Fibroblast of villous mesenchyme (primary cell): ENCODE measurements at places on chromosomes 3 and 15. TPM values are rescaled to one million over a fixed set of nuclear protein-coding genes. Genes with fewer than 3 reads are reported as not detected.

ADIPOQ gene
- total RNA-seq = not detected in 2 replicates

GRCh38 chr15:85124173-85124572, 142.5 kb downstream of the PDE8A start:
- no peak for DNase-seq

DNA sequence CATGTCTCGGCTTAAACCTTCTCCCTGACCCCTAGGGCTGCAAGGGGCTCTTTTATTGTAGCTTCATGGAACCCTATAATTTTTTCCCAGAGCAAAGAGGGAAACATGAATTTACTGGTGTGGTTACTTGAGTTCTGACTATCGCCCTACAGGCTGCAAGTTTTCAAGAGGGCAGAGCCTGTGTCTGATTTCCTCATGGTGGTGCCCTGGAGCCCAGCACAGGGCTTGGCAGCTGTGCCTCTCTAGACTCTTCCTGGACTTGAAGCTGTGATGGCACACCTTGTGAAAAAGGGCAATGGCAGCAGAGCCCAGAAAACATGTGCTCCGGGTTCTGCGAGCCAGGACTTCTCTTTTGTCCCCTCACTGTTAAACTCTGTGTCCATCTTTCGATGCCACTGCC, 34.2 kb upstream of the TF start:
- no peak for DNase-seq

GRCh38 chr3:64903006-64903405, 215.2 kb upstream of the ADAMTS9 start:
- DNase-seq = peak; percentile 80

GRCh38 chr3:182046166-182046764, 334.5 kb downstream of the SOX2 start:
- DNase-seq = no peak

- DNase-seq = no peak
These were observed 175.3 kb downstream of the UACA start for GRCh38 chr15:70587896-70588567.

DNA sequence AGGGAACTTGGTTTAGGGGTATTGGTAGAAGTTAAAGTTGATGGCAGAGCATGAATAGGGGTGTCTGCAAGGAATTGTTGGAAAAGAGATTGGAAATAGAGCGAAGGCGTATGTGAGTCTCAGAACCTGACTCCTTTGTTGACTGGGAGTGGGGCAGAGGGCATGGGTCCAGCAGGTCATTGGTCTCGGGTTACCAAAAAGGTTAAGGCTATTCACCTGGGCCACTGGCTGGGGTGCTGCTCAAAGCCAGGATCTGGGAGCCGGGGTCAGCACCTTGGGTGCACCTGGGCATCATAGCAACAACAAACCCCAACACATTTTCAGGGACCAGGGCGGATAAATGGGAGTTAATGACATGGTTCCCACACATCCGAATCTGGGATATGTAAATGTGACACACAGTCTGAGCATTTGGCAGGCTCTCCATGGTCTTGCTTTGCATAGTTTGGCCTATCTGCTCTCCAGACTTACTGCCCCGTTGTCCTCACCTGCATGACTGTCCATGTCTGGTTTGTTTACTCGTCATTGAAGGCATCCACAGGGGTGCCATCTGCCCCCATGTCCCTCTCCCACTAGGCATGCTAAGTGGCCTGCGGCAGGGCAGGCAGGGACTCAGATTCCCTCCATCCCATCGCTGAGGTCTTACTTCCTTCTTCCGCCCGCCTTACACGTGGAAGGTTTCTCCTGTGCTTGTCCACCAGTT, 10.1 kb downstream of the KLF13 start:
- no peak for DNase-seq
